ENCODE measurements at places on chromosomes 2 and 18. TPM values are rescaled to one million over a fixed set of nuclear protein-coding genes. Genes with fewer than 3 reads are reported as not detected.
A peak's percentile ranks its signal among the peaks of the same experiment; 100 is the strongest.

- no peak for DNase-seq
- H3K27me3 ChIP-seq: no peaks in the 10 kb centered on the region
- H3K27ac ChIP-seq: no peak overlapping the region
- no peaks in the 10 kb centered on the region for H3K4me1 ChIP-seq
Measured at GRCh38 chr2:235541838-235542549, 48.2 kb downstream of the AGAP1 start.

GAREM1 gene
- total RNA-seq: 0.34 TPM

TXNDC2 gene
- not detected for total RNA-seq

DNA sequence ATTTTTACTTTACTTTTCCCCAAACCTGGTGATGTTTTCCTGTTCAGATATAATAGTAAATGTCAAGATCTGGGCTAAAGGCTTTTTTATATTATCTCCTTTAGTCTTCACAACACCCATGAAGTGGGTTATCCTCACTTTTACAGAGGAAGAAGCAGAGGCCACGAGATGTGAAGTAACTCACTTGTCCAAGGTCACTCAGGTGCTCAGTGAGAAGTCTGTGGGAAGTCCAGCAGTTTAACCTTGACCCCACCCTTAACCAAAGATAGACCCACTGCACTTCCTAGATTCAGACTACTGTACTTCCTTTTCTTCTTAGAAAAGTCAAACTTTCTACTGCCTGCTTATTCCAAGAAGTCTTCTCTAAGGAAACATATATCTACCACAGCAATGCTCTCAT lies 56.3 kb upstream of the STAT1 start:
- no peaks in the 10 kb centered on the region for H3K27me3 ChIP-seq
- H3K4me3 ChIP-seq: no peak overlapping the region
- H3K4me1 ChIP-seq: peaks cover 13% of the 10 kb centered on the region
- no peak for DNase-seq
- H3K27ac ChIP-seq: peak overlapping the region; percentile 54

DNA sequence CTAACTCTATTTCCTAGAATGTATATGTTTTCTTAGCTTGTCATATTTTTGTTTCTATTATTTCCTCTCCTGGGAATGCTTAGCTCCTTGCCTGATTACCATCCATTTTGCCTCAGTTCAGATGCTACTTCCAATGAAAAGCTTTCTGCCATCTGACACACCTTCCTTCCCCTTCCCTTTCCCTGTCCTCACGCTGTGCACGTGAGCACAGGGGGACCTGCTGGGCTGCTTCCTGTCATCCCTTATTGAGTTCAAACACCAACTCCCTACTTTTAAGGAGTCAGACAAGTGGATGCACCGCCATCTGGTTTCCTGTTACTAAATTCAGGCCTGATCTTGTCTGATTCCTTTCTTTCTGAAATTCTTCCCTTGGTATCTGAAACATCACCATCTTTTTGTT lies 2.4 kb upstream of the INO80C start:
- no peak for DNase-seq
- peaks cover 17% of the 10 kb centered on the region for H3K4me1 ChIP-seq
- H3K27ac ChIP-seq: no peak overlapping the region
- H3K36me3 ChIP-seq: no peaks in the 10 kb centered on the region

ADRA2B gene
- total RNA-seq: 0.84 TPM

DNA sequence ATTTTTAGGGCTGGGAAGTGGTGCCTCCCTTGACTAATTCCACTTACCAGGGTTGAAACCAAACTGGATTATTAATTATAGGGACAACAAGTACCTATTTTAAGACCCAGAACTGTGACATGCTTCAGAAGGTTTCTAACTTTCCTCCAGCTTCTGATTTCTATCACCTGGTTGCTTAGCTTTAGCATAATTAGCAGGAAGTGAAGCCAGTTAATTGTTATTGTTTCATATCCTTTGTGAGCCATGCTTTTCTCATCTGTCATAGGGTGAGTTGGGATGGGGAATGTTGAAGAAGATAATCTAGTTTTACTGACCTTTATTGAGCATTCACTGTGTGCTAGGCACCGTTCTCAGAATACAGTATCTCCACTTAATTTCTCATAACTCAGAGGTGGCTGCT lies 3.2 kb downstream of the YPEL5 start:
- H3K27ac ChIP-seq: no peak overlapping the region
- peaks cover 39% of the 10 kb centered on the region for H3K4me1 ChIP-seq
- no peak overlapping the region for H3K4me3 ChIP-seq
- no peaks in the 10 kb centered on the region for H3K27me3 ChIP-seq

CCL20 gene
- 2.2 TPM for total RNA-seq

EFEMP1 gene
- total RNA-seq: not detected

- no peaks in the 10 kb centered on the region for H3K36me3 ChIP-seq
- H3K4me3 ChIP-seq: no peak overlapping the region
- peak; percentile 24 for DNase-seq
- H3K27ac ChIP-seq: no peak overlapping the region
- peaks cover 40% of the 10 kb centered on the region for H3K4me1 ChIP-seq
Measured at GRCh38 chr2:25378731-25379490, 37.2 kb upstream of the DNMT3A start.

ATOH8 gene
- not detected for total RNA-seq

DNA sequence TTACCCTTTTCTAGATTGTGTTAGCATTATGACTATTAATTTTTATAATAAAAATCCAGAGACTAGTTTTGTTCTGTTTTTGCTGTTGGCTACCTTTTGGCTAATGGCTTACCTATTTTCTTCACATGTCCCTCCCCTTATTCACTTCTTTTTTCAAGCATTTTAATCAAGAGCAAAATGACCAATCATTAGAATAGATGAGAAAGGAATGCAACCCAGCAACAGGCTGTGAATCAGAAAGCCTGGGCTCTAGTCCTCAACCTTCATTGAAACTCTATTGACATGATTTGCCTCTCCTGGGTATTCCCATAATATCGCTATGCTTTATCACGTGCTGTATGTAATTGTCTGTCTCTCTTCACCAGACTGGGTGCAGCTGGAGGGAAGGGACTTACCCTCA lies 370.1 kb downstream of the IRS1 start:
- no peaks in the 10 kb centered on the region for H3K27me3 ChIP-seq
- H3K4me3 ChIP-seq: no peak overlapping the region
- no peaks in the 10 kb centered on the region for H3K36me3 ChIP-seq
- no peaks in the 10 kb centered on the region for H3K4me1 ChIP-seq

SPRED2 gene
- total RNA-seq: 2.8 TPM

LDLRAD4 gene
- total RNA-seq: 51.9 TPM

PECR gene
- total RNA-seq: 10.3 TPM

DNA sequence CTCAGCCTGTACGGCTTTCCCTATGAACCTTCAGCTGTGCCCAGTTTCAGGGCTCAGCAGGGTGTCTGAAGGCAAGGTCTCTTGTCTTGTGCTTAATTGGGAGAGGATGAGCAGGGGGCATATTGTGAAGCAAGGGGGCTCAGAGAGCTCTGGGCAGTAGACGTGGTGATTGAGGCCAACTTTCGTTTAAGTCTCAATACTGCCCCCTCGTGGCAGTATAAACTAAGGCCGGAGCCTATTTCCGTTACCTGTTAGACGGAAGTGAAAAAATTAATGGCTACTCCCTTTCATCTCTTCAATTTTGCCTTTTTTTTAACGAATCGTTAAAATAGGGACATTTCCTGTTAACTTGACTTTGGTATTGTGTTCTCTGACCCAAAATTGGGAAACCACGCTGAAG lies 193.4 kb downstream of the TDRD15 start:
- no peak overlapping the region for H3K27ac ChIP-seq
- DNase-seq: no peak
- H3K4me1 ChIP-seq: no peaks in the 10 kb centered on the region
- no peaks in the 10 kb centered on the region for H3K27me3 ChIP-seq
- H3K36me3 ChIP-seq: no peaks in the 10 kb centered on the region
- no peak overlapping the region for H3K4me3 ChIP-seq

DNA sequence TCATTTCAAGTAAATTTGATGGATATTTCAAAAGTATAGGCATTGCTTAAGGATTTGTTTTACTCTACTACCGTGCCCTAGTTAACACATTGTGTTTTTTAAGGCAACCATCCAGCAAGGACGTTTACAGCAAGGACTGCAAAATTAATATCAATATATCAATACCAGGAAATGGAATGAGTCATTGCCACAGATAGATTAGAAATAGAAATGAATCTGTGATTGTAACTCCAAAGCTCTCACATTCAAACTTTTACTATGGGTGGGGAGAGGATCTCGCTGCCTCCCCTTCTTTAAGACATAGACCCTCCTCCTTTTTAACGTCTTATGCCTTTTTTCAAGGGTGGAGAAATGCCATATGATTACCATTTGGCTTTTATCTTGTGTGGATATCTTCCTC lies 3.8 kb downstream of the CD28 start:
- peak overlapping the region; percentile 53 for H3K27ac ChIP-seq
- H3K4me3 ChIP-seq: peak overlapping the region; percentile 81
- peaks cover 43% of the 10 kb centered on the region for H3K4me1 ChIP-seq
- no peak for DNase-seq
- peaks cover 35% of the 10 kb centered on the region for H3K36me3 ChIP-seq

- no peak overlapping the region for H3K4me3 ChIP-seq
- no peaks in the 10 kb centered on the region for H3K36me3 ChIP-seq
- H3K27ac ChIP-seq: no peak overlapping the region
- no peaks in the 10 kb centered on the region for H3K27me3 ChIP-seq
- no peak for DNase-seq
- H3K4me1 ChIP-seq: no peaks in the 10 kb centered on the region
Measured at GRCh38 chr18:34117319-34117718, 107.4 kb downstream of the NOL4 start.

- no peak overlapping the region for H3K27ac ChIP-seq
- peaks cover 29% of the 10 kb centered on the region for H3K4me1 ChIP-seq
- no peaks in the 10 kb centered on the region for H3K36me3 ChIP-seq
Measured at GRCh38 chr2:28375236-28375635, 17.4 kb upstream of the FOSL2 start.

DNA sequence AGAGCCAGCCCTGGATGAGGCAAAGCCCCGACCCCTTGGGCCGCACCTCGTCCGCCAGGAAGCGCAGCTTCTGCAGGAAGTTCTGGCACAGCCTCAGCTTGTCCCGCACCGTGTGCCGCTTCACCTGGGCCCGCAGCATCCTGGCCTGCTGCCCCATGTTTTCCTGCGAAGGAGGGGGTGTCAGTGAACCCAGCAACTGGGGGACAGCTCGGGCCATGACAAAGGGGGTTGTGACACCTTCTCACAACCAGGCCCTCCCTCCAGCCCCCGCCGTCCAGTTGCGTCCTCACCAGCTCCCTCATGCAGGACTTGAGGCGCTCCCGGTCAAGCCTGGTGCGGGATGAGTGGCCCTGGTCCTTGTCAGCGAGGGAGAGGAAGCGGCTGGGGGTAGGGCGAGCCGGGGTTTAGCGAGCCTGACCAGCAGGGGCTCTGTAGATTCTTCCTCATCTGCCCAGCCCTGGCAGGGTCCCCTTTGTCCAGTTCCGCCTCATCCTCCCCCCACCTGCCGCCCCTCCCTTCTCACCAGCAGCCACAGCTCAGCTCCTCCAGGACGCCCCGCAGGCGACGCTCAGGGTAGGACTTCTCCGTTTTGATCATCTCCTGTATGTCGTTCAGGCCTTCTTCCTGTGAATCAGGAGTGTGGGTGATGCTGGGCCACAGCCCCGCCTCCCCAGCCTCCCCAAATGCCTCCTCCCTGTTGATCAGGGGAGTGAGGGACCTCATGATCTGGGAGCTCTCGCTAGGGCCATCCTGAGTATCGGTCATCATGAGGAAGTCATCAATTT lies 606 bp downstream of the OTOF start:
- no peak for DNase-seq
- H3K36me3 ChIP-seq: no peaks in the 10 kb centered on the region
- no peak overlapping the region for H3K27ac ChIP-seq
- H3K27me3 ChIP-seq: no peaks in the 10 kb centered on the region

DNA sequence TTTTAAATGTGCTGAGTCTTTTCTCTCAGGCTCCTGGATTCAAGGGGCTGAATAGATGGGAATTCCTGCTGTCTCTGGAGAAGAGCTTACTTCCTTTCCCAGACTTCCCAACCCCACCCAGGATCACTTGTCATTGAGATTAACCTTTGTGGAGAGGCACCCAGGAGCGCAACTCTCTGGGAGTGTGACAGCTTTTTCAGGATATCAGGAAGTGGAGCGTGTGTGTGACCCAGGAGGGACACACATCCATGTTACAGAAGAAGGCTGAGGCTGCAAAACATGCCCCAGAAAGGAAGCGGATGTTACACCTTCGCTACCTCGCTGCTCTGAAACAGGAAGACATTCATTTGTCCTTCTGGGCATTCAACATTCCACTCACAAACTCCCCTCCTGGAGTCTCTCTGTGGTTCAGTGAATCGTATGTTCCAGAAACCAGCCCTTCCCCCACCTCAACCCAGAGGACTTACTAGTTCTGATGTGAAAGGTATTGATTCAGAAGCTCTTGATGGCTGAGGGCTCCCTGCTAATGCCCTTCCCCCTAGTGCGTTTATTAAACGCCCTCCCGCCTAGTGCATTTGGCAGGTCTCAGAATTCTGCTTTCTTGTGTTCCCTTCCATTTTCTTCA lies 523.9 kb downstream of the TNS1 start:
- H3K4me3 ChIP-seq: no peak overlapping the region
- no peaks in the 10 kb centered on the region for H3K4me1 ChIP-seq
- no peaks in the 10 kb centered on the region for H3K36me3 ChIP-seq
- no peak overlapping the region for H3K27ac ChIP-seq

ADNP2 gene
- 61.5 TPM for total RNA-seq

GRCh38 chr2:97720746-97721145 lies 7.4 kb downstream of the ZAP70 start:
- H3K27me3 ChIP-seq: no peaks in the 10 kb centered on the region
- DNase-seq: no peak
- H3K36me3 ChIP-seq: peaks cover 79% of the 10 kb centered on the region
- H3K4me1 ChIP-seq: peaks cover 96% of the 10 kb centered on the region
- H3K4me3 ChIP-seq: no peak overlapping the region
- H3K27ac ChIP-seq: peak overlapping the region; percentile 36

GRCh38 chr18:54089749-54090459 lies 134.6 kb downstream of the MBD2 start:
- no peak overlapping the region for H3K27ac ChIP-seq
- no peaks in the 10 kb centered on the region for H3K36me3 ChIP-seq
- DNase-seq: no peak
- no peaks in the 10 kb centered on the region for H3K27me3 ChIP-seq

- peaks cover 3% of the 10 kb centered on the region for H3K4me1 ChIP-seq
- H3K36me3 ChIP-seq: no peaks in the 10 kb centered on the region
- no peak overlapping the region for H3K4me3 ChIP-seq
- no peak for DNase-seq
Measured at GRCh38 chr2:222745836-222746559, 74.5 kb downstream of the MOGAT1 start.

DNA sequence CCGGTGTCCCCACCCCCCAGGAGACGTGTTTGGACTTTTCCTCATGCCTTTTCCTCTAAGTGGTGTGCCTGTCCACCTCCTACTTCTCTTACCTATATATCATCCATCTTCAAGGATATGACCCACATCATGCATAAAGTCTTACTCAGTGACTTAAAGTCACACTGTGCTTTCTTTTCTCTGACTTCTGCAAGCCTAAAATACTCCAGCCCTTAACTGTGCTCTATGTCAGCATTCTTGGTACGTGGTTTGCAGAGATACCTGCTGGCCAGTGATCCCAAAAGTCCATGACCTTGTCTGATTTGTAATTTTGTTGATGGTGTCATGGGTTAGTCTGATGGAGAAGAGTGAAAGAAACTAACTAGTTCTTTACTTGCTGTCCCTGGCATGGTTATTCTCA lies 393.6 kb upstream of the NRP2 start:
- H3K4me3 ChIP-seq: no peak overlapping the region
- no peaks in the 10 kb centered on the region for H3K36me3 ChIP-seq
- no peak for DNase-seq
- no peaks in the 10 kb centered on the region for H3K27me3 ChIP-seq
- H3K27ac ChIP-seq: no peak overlapping the region

NEU2 gene
- not detected for total RNA-seq
